Hepatic stellate cell (primary cell): ENCODE measurements at places on chromosomes 3 and 15.
A peak's percentile ranks its signal among the peaks of the same experiment; 100 is the strongest.

DNA sequence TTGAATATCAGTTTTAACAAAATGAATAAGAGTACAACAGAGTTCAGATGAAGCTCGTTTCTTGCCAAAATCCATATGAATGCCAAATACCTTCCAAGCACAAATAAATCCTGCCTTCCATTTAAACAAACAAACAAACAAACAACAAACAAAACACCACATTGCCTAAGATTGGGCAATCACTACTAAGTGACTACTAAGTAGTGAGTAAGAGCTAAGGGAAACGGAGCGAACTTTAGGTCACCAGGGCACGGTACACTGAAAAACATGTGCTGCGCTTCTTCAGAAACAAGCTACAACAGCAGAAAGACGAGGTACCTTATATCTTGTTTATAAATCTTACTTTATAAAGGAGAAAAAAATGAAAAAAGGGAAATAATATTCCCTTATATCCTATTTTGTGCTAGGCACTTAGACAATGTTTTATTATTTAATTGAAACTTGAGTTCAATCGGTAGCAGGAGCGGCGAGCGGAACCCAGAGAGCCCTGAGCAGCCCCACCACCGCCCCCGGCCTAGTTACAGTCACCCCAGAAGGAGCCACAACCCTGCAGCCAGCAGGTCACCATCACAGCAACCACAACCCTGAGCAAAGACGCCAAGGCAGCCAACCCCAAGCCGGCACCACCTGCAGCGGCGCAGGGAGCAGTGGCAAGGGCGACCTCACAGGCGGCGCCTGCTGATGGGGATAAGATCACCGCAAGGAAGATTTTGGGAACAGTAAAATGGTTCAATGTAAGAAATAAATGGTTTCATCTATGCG lies 216.9 kb downstream of the ZBTB20 start:
- no peak for DNase-seq

- no peak for DNase-seq
These were observed 2.7 kb downstream of the UQCC5 start for GRCh38 chr3:52539010-52539653.

DNA sequence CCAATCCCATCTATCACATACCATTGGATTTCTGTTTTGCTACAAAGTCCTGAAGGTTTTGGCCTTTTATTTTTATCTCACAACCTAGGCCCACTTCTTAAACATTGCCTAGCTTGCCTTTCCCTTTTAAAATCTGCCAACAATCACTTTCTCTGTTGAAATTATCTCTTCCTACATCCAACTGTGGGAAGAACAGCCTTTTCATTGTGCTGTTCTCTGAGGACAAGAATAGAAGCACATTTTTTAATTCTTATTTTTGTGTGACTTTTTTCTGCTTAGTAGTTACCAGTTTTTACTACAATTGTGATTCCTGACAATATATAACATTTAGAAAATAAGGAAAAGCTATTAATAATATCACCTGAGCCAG lies 159.2 kb downstream of the CNTN6 start:
- DNase-seq: no peak

DNA sequence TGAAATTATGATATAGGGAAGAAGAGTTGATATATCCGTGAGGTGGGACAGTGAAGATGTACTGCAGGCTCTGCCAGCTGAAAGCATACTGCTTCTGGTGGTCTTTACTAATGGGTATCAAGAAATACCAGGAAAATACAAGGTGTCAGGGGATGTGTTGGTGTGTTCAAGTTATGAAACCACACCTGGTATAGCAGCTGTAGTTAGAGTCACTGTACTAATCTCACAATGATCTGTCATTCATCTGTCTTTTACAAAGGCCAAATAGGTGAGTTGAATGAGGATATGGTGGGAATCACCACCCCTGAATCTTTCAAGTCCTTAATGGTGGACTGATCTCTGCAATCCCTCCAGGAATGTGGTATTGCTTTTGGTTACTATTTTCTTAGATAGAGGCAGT lies 152.7 kb downstream of the NFKBIZ start:
- DNase-seq: no peak

DNA sequence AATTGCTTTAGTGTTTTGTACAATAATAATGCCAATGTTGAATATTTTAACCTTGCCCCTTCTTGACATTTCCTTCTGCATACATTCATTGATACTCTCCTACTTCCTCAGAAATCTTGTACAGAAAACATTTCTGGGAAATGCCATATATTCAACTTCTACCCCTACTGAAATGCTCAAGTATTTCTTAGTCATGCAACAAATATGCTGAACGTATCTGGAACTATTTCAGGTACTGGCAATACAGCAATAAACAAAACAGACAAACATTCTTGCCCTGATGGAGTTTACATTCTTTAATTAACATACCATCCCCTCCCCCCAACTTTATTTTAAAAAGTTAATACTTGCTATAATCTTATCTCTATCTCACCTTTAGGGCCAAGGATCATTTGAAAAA lies 147.2 kb downstream of the STAG1 start:
- DNase-seq: no peak

DNA sequence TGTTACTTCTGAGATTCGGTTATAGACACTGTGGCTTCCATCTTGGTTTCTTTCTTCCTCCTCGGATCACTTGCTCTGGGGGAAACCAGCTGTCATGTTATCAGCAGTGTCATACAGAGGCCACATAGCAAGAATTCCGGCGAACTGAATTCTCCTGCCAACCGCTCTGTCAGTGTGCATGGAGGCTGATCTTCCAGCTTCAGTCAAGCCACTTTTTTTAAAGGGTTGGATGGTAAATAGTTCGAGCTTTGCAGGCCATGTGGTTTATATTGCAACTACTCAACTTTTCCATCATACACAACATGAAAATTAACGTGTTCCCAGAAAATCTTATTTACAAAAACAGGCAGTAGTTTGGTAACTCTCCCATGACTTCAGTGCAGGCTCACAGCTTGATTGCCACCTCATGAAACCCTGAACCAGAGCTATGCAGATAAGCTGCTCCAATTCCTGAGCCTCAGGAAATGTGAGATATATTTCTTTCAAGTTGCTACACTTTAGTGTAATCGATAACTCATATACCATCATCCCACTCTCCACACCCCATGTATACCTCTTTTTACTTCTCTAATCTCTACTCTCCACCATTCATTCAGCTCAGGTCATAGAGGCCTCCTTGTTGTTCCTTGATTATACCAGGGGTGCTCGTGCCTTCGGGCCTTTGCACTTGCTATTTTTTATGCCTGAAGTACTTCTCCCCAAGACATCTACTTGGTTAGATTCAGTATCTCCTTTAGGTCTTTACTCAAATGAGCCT lies 7.2 kb downstream of the RPL22L1 start:
- peak; percentile 24 for DNase-seq

GRCh38 chr15:100210338-100210737 lies 131.4 kb downstream of the ADAMTS17 start:
- no peak for DNase-seq

DNA sequence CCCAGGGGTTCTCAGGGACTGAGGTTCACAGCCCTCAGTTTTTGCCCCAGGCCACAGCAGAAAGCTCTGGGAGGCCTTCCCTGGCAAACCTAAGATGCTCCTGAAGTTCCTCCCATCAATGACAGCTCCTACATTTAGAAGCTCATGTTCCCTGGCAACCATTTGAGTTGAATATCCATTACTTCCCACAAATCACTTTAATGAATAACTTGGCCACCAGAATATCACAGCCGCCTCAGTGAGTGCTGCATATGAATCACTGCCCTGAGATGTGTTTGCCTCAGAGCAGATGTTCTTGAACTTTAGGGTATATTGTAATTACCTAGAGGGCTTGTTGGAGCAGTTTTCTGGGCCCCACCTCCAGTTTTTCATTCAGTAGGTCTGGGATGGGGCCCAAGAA lies 27.4 kb downstream of the SLCO2A1 start:
- no peak for DNase-seq

DNA sequence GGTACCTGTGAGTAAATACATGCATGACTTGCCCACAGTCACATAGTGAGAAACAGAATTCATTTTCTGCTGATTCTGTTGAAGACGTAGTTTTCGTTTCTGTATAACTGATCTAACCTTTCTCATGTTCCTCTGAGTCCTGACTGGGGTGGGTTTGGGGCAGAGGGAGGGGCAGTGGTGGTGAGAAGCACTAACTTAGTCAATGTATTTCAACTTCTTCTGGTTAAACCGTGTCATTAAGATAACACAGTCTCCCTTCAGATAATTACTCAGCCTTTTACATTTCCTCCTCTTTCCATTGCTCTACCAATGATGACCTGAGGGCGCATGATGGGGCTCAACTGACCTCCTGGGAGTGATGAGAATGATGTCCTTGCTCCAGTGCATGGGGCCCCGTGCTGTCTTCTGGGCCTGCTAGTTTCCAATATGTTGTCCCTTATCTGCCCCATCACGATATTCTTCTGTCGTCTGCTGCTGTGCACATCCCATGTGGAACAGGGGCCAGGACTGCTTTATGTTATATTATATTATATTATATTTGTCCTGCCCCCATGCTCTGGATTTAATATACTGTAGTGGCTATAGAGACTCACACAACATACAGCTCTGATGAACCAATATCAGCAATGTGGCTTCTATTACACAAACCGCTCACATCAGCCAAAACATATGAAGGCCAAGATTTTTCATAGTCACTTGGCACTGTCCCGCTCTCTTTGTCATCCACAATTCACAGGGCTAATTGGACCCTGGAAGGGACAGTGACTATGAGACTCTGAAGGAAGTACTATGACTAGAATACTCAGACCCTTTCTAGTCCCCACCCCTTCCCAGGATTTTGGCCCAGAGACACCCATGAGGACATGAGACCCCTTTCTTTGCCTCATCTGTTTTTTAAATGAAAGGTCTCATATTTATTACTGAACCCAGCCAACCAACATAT lies 407.1 kb upstream of the MCTP2 start:
- DNase-seq: no peak

DNA sequence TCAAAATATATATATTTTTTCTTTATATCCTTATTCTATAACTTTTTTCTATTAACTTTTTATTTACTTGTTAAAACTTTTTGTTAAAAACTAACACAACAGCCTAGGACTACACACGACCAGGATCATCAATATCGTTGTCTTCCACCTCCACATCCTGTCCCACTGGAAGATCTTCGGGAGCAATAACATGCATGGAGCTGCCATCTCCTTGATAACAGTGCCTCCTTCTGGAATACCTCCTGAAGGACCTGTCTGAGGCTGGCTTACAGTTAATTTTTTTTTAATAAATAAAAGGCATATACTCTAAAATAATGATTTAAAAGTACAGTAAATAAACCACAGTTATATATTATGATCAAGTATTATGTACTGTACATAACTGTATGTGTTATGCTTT lies 58.9 kb downstream of the SFMBT1 start:
- DNase-seq: no peak

- DNase-seq: no peak
These were observed 46.4 kb upstream of the TSEN2 start for GRCh38 chr3:12437861-12438260.

GRCh38 chr15:40796512-40796911 lies 10.4 kb upstream of the ZFYVE19 start:
- no peak for DNase-seq

DNA sequence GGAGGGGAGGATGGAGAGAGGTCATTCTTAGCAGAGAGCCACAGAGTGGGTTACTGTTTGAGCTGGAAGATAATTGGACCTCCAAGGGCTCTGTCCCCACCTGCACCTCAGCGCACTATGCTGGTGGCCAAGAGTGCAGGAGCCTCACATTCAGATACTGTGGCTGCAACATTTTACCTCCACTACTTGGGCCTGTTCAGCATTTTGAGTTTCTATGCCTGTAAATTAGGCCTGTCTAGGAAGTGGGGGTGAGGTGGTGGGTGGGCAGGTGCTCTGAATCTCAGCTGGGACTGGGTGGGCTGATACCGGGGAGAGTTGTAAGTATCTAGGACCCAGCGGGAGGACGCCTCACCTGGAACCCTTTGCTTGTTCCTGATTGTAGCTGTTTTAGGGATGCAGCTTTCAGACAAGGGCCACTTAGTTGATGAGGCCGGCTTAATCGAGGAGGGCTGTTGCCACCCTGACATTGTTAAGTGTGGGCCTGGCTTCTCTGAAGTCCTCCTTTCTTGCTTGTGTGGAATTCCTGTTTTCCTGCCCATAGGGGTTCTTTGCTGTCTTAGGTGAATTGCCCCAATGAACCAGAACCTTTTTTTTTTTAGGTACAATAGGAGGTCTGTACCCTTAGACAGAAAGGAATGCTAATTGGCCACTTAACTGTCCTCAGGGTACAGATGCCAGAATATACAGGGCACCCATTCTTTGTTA lies 83.8 kb downstream of the SMAD3 start:
- DNase-seq: no peak

- no peak for DNase-seq
These were observed 28.0 kb upstream of the SUCNR1 start for GRCh38 chr3:151845306-151845905.

DNA sequence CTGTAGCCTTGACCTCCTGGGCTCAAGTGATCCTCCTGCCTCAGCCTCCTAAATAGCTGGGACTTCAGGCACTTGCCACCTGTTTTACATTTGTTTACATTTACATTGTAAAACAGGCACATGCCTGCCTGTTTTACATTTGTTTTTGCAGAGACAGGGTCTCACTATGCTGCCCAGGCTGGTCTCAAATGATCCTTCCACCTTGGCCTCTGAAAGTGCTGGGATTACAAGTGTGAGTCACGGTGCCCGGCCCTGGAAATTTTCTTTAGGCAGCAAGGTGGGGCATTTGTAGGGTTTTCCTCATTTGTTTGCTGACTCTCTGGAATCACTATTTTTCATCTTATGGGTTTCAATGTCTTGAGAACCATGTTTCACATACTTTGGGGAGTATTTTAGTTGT lies 25.0 kb downstream of the PIF1 start:
- DNase-seq: no peak

DNA sequence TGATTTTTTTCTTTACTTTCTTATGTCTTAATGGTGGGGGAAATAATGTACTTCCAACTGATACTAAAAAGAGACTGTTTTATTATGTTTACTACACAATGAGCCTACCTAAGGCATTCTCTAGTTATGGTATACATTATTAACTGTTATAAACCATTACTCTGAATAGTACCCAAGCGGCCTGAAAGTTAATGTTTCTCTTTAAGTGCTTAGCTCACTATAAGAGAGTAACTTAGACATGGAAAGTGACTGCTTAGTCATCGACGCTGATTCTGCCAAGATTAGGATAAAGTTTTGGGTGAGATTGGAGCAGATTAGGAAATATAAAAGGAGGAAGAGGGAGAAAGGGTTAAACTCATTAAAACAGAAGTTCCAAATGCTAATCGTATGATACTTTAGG lies 365.0 kb downstream of the NLGN1 start:
- DNase-seq: no peak

GRCh38 chr3:132726341-132726823 lies 4.2 kb upstream of the NPHP3 start:
- DNase-seq: no peak

- peak; percentile 84 for DNase-seq
These were observed 34.3 kb downstream of the ZMAT3 start for GRCh38 chr3:179037351-179037750.

DNA sequence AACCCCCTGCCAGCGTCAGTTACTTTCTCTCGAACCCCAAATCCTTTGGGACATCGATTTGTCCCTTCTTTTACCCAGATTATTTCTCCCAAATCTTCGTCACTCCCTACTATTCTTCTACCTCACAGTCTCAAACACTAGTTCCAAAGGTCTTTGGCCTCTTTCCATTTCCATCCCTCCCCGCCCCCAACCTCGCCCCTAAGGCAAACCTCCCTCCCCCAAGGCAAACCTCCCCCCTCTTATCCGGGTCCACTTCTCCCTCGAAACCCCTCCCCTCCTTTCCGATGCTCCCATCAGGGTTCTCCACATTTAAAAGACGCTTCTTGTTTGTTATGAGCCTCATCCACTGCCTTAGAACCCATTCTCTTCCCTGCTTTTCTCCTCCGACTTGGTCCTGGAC lies 583 bp downstream of the EAF1 start:
- DNase-seq: no peak

- no peak for DNase-seq
These were observed 6.0 kb upstream of the TFRC start for GRCh38 chr3:196087906-196088305.
